Hepatic stellate cell (primary cell): ENCODE measurements at places on chromosomes 11 and 22.

DNA sequence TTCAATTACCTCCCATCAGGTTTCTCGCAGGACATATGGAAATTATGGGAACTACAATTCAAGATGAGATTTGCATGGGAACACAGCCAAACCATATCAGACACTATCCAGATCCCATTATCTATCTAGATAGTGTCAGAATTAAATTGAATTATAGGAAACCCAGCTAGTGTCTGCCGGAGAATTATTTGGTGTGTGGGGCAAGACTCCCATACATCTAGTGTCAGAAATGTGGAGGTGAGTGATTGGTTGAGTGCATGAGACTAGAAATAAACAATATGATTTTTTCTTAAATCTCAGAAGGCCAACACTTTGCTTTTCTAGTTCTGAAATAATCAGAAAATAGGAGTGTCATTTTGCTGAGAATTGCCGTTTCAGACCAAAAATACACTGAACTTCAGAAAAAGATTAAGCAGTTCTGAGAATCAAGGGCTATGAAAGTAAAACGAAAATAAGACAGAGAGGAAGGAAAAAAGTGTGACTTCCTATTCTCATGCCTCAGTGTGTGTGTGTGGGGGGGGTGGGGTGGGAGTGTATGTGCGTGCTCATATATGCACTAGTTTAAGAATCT lies 21.3 kb downstream of the CASP12 start:
- no peak for DNase-seq

GRCh38 chr11:24005202-24005876 lies 491.5 kb upstream of the LUZP2 start:
- DNase-seq: no peak

DNA sequence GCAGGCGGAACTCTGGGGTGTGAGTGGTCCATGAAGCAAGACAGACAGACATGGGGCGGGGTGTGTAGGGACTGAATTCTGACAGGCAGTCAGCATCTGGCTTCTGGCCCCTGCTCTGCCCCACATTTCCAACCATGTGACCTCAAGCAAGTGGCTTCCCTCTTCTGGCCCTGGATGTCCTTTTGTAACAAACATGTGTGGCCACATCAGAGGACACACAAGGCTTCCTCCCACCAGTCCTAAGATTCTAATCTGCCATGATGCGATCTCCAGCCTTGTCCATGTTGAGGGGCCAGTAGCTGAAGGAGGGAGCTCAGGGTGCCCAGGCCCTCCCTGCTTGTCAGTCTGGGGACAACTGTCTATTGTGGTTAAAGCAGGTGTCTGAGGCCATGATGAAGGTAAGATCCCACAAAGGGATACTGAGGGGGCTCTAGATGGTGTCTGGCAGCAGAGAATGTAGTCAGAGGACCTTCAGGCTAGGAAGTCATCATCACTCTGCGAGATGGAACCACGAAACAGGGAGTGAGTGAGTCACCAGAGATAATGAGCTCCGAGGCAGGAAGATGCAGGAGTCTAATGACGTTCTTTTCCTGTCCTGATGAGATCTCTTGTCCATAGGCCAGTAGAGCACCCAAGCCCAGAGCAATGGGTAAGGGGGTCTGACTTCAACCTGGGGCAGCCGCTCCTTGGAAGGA lies 27.4 kb downstream of the DRD2 start:
- DNase-seq: no peak

DNA sequence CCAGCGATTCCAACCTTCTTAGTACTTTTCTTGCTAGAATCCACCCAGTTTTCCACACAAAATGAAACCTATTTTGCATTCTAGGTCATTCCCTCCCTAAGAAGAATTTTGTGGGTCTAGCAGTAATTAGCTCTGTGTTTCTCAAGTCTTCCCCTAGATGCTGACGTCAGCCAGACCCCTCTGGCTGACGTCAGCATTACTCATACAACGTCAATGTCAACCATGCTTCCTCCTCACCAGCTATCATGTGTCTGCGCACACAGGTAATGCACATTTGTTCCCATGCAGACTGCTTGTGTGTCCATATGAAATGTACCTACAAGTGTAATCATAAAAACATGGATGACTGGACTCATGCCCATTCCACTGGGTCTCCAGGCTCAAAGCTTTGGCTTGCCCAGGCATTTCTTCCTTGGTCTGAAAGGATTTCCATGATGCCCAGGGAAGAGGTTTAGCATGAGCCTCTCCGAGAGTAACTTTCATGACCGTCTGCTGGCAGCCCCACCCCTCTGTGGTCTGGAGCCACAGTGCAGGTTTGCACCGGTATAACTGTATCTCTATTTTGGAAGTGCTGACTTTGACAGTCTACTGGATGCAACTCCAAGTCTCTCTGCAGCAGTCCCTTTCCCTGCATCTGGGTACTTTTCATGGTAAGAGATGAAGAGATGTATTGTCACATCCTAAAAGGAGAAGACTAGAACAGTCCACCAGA lies 58.6 kb downstream of the DSCAML1 start:
- DNase-seq: no peak

DNA sequence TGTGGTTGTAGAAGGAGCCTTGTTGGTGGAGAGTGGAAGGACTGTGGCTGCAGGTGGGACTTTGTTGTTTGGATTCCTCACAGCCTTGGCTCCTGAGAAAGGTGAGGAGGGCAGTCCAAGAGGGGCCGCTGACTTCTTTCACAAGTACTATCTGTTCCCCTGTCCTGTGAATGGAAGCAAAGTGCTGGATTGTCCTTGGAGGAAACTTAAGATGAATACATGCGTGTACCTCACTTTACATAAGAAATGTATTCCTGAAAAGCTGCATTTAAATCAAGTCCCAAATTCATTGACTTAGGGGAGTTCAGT lies 2.4 kb downstream of the FUT4 start:
- DNase-seq: no peak

DNA sequence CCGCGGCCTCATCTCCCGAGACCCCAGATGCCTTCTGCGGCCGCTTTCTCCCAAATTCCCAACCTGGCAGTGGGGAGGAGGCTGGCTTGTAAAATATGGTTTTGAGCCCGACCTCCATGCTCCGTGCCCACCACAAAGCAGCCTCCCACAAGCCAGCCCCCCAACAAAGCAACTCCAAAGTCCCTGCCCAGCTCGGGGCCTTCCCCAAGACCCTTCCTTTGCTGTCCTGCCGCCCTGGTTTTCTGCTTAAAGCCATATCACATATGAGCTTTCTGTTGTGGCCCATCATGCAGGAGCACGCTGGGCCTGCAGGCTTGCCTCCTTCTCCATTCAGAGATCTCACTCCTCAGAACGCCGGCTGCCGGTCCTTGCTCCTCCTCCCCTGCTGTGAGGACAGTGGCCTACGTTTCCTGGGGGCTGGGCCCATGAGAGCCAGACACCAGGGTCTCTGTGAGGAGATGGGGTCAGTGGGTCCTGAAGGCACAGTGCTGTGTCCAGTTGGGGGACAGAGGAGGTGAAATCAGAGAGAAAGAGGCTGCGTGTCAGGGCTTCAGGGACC lies 680.0 kb downstream of the BRD1 start:
- no peak for DNase-seq
